ENCODE measurements at places on chromosomes 6 and 20. TPM values are rescaled to one million over a fixed set of nuclear protein-coding genes. Genes with fewer than 3 reads are reported as not detected.
A peak's percentile ranks its signal among the peaks of the same experiment; 100 is the strongest.

The ULBP2 gene
- total RNA-seq = 3.7 TPM

The PGC gene
- not detected for total RNA-seq

The RPRD1B gene
- total RNA-seq = 17.7 TPM

The FAM209B gene
- total RNA-seq = 0.33 TPM

GRCh38 chr20:44014807-44015732, 100.4 kb downstream of the TOX2 start:
- peak; percentile 41 for DNase-seq

DNA sequence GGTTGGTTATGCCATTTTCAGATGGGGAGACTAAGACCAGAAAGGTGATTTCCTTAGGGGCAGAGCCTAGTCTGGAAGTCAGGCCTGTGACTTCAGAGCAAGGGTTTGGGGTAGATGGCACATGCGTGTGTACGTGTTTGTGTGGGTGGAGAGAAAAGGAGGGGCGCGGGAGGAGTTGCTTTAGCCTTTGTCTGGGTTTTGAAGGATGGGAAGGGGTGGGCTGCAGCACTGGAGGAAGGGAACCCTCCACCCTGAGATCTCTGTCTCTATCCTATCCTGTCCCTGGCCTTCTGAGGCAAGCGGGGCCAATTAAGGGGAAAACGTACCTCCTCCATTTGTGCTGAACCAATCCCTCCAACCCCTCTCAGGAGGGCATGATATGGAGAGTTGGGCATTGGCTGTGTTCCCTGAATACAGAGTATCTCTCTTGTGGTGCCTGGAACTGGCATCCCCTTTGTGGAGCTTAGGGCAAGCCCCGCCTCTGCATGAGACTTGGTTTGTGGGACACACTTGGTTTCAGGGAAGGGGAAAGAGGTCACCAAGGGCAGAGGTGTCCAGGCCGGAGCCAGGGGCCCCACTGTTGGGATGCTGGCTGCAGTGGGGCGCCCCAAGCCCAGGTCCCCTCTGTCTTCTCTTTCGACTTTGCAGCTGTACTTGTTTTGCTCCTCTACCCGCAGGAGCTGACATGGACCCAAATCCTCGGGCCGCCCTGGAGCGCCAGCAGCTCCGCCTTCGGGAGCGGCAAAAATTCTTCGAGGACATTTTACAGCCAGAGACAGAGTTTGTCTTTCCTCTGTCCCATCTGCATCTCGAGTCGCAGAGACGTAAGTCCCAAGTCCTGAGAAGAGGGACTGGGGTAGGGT, at the start of gene DBNDD2:
Gene DBNDD2 (plus strand): TSS at position 507 of the 863 bp plus-strand sequence. CDS start 179 bp downstream, at position 686.
- DNase-seq = no peak

GRCh38 chr6:71197780-71198179, 90.8 kb upstream of the OGFRL1 start:
- DNase-seq = no peak

- DNase-seq = no peak
Observed at GRCh38 chr6:160426136-160426535, 78.0 kb downstream of the SLC22A3 start.

- no peak for DNase-seq
Observed at GRCh38 chr20:4763261-4763660, 41.6 kb downstream of the PRND start.

GRCh38 chr6:82567621-82568020, 204.0 kb downstream of the TPBG start:
- no peak for DNase-seq

- no peak for DNase-seq
Observed at GRCh38 chr6:117344444-117345291, 79.3 kb downstream of the VGLL2 start.

DNA sequence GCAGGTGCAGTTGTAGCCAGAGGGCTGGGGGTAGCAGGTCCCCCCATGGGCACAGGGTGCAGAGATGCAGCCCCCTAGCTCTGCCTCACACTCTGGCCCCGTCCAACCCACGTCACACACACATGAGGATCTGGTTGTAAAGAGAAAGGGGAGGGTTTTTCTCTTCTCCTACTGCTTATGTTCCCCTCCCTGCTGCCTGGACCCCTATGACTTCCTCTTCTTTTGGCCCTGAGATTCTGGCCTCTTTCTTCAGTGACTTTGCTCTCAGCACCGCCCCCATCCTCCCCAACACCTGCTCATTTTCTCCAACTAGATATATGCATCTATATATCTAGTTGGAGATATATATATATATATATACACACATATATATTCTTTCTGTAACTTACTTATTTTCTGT, 9.7 kb downstream of the NOTCH4 start:
- DNase-seq = no peak

GRCh38 chr6:150088481-150089154, 19.7 kb upstream of the ULBP3 start:
- no peak for DNase-seq

GRCh38 chr6:111761783-111762312, 111.4 kb downstream of the FYN start:
- DNase-seq = no peak
